ENCODE measurements at places on chromosomes 11 and 22.

- no peak for DNase-seq
Observed at GRCh38 chr11:36454551-36454940, 55.5 kb downstream of the TRAF6 start.

GRCh38 chr22:29258407-29259252 lies 9.2 kb downstream of the RHBDD3 start:
- no peak for DNase-seq

DNA sequence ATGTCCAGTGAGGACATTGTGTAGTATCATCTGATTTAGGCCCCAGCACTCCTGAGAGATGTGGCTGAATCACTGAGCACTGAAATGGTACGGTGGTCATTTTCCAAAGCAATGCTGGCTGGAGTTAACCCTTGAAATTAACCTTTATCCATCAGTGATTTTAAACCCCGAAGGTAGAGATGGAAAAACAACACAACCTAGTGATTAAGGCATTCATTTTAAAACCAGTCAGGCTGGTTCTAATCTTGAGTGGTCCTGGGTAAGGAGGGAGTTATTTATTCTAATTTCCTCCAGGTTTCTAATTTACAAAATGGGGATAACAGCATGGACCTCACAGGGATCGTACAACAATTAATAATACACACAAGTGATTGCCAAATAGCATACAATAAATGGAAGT lies 6.6 kb upstream of the CSNK2A3 start:
- no peak for DNase-seq

DNA sequence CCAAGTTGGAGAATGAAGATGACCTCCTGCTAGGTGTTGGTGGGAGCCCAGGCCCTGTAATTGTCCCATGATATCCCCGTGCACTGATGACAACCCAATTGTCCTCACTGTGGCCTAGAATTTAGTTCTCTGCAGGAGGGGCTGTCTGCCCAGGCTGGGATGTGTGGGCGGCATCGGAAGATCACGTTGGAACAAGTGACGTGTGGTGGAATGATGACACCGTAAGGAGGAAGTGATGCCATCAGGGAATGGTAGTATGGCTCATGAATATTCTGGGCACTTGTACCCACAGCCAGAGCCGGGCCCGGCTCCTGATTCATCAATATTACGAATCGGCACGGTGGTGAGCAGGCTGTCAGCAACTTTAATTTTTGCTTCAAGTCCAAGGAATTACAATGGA lies 111.6 kb downstream of the MIAT start:
- no peak for DNase-seq

DNA sequence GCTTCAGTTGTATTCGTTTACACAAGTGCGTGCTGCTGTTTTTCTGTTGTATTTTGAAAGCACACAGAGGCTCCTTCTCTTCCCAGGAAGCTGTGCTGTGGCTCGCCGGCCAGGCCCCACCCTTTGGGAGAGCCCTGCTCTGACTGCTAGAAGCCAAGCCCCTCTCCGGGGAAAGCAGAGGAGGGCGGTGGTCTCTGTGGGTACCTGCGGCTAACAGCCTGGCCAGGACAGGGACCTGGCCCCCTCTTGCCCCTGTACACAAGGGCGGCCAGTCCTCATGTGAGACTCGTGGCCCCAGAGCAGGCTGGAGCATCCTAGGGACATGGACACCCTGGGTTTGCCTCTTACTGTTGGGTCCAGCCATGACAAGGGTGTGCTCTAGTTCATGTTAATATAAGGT lies 14.8 kb downstream of the MOB2 start:
- no peak for DNase-seq

GRCh38 chr22:30705710-30706651 lies 11.3 kb downstream of the OSBP2 start:
- DNase-seq, result no peak

- no peak for DNase-seq
Observed at GRCh38 chr22:18905540-18906409, at the start of gene DGCR6. TSS of gene DGCR6 (plus strand) at chr22:18906320. CDS start at chr22:18906375, 55 bp downstream.

DNA sequence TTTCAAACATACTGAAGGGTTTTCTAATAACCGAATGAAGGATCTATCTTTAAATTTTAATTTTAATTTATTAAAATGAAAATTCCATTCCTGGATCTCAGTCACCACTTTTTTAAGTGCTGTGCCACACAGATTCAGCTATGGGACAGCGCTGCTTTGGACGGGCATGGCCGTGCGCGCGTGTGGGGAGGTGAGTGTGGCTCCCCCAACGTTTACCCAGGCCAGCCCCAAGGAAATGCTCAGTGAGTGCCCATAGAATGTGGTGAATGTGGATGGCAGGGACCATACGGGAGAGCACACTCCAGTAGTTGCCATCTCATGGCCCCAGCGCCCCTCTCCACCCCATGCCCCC lies 88.0 kb upstream of the KCNQ1OT1 start:
- no peak for DNase-seq
